ENCODE measurements at places on chromosomes 16 and 17. TPM values are rescaled to one million over a fixed set of nuclear protein-coding genes. Genes with fewer than 3 reads are reported as not detected.

- no peaks in the 10 kb centered on the region for H3K36me3 ChIP-seq
- no peak for DNase-seq
- H3K4me1 ChIP-seq, result no peaks in the 10 kb centered on the region
Measured at GRCh38 chr17:73742948-73743381, 98.7 kb upstream of the SDK2 start.

- no peaks in the 10 kb centered on the region for H3K27me3 ChIP-seq
- H3K27ac ChIP-seq, result no peak overlapping the region
- H3K4me1 ChIP-seq, result no peaks in the 10 kb centered on the region
- H3K36me3 ChIP-seq, result peaks cover 12% of the 10 kb centered on the region
- DNase-seq, result no peak
- H3K4me3 ChIP-seq, result no peak overlapping the region
Measured at GRCh38 chr16:27346819-27347218, 33.0 kb downstream of the IL4R start.

DNA sequence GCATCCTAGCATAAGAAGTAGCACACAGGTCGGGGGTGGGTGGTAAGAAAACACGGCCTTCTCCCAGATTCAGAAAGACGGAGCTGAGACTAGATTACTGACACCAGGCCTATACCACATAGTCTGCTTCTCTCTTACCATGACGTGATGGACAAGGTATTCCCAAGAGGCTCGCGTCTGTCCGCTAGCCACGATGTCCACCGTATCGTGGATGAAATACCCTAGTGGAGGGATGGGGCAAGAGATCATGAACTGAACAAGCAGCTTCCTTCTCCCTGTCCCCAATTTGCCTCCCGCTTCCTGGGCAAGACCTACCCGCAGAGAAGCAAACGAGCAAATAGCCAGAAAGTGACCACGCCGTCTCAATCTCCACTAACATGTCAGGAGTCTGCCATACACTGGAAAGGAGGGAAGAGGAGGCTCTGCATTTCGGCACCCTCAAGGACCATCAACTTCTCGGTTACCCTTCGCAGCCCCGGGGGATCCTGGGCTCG, 820 bp downstream of the TLCD1 start:
- H3K27ac ChIP-seq, result peak overlapping the region; percentile 74
- H3K36me3 ChIP-seq, result peaks cover 42% of the 10 kb centered on the region
- DNase-seq, result peak; percentile 30
- H3K4me1 ChIP-seq, result peaks cover 37% of the 10 kb centered on the region
- H3K4me3 ChIP-seq, result peak overlapping the region; percentile 60

DNA sequence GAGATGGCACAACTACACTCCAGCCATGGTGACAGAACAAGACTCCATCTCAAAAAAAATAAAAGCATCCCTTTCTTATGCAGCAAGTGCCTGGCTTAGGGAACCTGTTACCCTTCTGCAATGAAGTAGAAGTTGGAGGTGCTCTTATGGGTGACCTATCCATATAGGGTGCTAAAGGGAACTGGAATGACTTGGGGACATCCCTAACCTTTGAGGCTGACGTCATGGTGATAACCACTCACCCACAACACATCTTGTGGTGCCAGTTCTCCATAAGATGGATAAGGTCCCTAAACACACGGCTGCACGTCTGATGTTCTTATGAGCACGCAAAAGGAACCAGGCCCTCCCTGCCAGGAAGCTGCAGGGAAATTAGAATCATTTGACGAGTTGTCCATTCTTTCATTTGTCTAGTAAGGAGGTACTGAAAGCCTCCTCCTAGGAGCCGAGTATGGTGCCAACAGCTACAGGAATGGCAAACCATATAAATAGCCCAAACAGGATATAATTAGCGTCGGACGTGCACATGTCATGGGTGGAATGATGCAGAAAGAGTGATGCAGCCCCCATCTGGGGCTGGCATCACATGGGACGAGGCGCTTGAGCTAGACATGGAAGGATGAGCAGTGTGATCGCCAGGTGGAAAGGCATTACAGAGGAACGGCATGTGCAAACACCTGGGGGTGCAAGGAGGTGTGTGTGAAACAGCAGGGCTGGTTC, 52.5 kb downstream of the ARHGAP27 start:
- no peaks in the 10 kb centered on the region for H3K27me3 ChIP-seq
- H3K27ac ChIP-seq, result no peak overlapping the region
- H3K4me1 ChIP-seq, result peaks cover 11% of the 10 kb centered on the region
- H3K4me3 ChIP-seq, result no peak overlapping the region
- H3K36me3 ChIP-seq, result no peaks in the 10 kb centered on the region
- DNase-seq, result no peak

DNA sequence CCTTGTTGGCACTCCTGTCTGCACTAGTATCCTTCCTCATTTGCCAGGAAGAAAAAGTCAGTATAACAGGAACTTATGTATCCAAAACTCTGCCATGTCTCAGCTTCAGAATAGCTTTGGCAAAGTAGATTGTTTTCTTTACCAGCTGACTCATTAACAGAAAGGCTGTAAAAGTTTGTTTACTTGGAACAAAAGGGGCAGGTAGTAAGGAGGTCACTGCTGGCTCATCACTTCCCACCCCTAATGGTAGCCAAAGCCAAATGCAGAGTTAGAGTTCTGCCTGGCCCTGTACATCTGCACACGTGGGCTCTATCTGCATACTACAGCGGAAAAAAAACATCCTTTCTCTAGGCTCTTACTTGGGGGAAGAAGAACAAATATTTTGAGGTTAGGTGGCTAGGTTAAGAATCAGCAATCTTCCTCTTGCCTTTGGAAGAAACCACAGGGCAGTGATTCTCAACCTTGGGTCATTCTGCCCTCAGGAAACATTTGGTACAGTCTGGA, 90.9 kb upstream of the BCAR1 start:
- H3K4me3 ChIP-seq, result no peak overlapping the region
- H3K4me1 ChIP-seq, result peaks cover 40% of the 10 kb centered on the region
- no peaks in the 10 kb centered on the region for H3K27me3 ChIP-seq
- DNase-seq, result peak; percentile 88
- H3K27ac ChIP-seq, result peak overlapping the region; percentile 85

DNA sequence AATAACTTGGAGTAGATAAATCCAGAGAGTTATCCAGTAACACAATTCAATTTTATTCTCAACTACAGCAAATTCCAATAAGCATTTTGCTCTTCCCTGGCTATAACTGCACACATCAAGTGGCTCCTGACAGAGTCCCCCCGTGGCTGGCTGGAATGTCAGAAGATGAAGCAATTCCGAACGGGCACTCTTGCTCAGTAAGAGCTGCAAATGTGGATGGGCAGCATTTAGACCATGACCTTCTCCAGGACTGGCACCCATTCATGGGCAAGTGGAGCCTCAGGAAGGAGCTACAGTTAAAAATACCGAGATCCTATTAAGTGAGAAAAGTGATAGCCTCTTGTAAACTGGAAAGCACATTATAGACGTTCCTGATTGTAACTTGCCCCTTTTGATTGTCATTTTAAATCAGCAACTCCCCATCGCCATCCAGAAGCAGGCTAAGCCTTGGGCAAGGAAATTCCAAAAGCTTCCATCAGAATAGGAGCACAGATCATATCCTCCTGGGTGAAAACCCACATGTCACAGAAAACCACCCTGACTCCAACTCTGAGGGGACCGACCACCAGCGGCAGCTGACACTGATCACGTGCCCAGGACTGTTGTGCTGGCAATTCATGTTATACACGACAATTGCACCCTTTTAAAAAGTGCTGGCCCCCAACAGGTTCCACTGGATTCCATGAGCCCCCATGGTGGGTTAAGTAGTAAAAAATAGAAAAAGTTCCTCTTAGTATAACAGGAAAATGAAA, 7.1 kb downstream of the UBE2O start:
- no peaks in the 10 kb centered on the region for H3K27me3 ChIP-seq
- H3K27ac ChIP-seq, result peak overlapping the region; percentile 93
- H3K4me1 ChIP-seq, result peaks cover 78% of the 10 kb centered on the region
- peak overlapping the region; percentile 62 for H3K4me3 ChIP-seq

GRCh38 chr17:55384643-55385232, 36.9 kb downstream of the MMD start:
- no peak overlapping the region for H3K27ac ChIP-seq
- DNase-seq, result no peak
- 0 out of 2 replicates have a peak, but pooled peaks cover 4% of the 10 kb centered on the region for H3K27me3 ChIP-seq

DNA sequence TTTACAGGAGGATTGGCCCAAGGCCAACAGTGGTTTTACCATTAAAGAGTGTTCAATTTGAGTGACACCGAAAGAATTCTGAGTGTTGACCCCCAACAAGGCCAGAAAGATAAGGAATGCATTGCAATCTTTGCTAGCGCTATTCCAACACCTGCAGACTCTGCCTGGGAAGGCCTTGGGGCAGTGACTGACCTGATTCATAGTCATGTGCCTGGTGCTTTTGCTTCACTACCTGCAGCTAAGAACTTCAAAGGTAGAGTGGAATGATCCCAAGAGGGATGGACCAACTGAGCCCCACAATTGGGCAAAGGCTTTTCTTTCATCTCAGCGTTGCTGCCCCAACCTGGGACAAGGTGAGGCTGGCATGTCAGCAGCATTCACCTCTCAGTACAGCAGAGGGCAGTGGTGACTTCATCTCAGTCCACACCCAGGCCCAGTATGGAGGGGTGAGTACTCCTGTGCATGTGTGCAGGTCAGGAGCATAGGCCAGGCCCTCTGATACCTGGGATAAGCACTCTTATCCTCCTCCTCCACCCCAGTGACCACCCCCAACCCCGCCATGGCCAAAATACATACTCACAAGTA, 149.6 kb upstream of the GNAO1 start:
- H3K27ac ChIP-seq, result no peak overlapping the region
- no peaks in the 10 kb centered on the region for H3K4me1 ChIP-seq
- H3K4me3 ChIP-seq, result no peak overlapping the region
- peak; percentile 31 for DNase-seq
- no peaks in the 10 kb centered on the region for H3K27me3 ChIP-seq

- H3K4me3 ChIP-seq, result no peak overlapping the region
- H3K36me3 ChIP-seq, result no peaks in the 10 kb centered on the region
- H3K27me3 ChIP-seq, result no peaks in the 10 kb centered on the region
Measured at GRCh38 chr16:25108054-25108453, 3.5 kb upstream of the LCMT1 start.

VMO1 gene
- 3.1 TPM for total RNA-seq

GNAO1 gene
- not detected for total RNA-seq

EPN3 gene
- total RNA-seq, result 20.5 TPM

TBC1D3K gene
- total RNA-seq, result not detected

Data from PC-3 (cell line).